ENCODE measurements at places on chromosomes 7 and 10. TPM values are rescaled to one million over a fixed set of nuclear protein-coding genes. Genes with fewer than 3 reads are reported as not detected.
A peak's percentile ranks its signal among the peaks of the same experiment; 100 is the strongest.

DNA sequence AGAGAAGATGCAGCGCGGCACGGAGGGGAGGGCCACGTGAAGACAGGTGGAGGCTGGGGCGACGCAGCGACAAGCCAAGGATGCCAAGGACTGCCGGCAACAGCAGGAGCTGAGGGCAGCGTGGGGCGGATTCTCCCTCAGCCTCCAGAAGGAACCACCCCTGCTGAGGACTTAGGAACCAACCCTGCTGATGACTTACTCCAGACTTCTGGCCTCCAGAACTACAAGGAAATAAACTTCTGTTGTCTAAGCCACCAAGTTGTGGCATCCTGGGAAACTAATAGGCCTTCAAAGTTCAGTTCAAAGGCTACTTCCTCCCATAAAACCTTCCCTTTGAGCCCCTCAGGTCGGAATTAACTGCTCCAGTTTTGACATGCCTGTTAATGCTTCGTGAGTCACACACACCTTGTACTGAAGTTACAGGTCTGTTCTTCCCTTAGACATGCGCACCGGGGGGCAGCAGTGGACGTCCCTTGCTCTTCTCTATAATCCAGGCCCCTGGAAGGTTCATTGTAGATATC lies 88.4 kb upstream of the RHEB start:
- DNase-seq: no peak

- DNase-seq: no peak
Measured at GRCh38 chr10:2944788-2945187, 122.6 kb upstream of the PFKP start.

DNA sequence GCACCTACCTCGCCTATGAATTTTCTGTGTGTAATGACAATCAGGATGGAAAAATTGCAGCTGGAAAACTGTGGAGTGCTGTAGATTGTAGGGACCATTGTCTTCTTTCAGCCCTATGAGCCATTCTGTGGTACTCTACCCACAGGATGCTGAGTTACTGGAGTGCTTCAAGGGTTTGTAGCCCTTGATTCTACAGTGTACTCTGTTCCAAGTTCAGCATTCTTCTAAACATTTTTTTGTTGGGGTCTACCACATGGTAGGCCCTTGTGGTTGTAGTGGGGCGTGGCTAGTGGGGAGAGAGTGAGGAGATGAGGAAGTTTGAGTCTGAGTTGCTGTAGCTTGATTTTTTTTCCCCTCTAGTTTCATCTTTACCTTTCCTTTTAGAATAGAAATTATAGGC lies 33.5 kb downstream of the REEP3 start:
- DNase-seq: peak; percentile 41

Gene OPALIN
- total RNA-seq: not detected

GRCh38 chr10:46236941-46237681 lies 49.7 kb upstream of the ANTXRL start:
- no peak for DNase-seq

DNA sequence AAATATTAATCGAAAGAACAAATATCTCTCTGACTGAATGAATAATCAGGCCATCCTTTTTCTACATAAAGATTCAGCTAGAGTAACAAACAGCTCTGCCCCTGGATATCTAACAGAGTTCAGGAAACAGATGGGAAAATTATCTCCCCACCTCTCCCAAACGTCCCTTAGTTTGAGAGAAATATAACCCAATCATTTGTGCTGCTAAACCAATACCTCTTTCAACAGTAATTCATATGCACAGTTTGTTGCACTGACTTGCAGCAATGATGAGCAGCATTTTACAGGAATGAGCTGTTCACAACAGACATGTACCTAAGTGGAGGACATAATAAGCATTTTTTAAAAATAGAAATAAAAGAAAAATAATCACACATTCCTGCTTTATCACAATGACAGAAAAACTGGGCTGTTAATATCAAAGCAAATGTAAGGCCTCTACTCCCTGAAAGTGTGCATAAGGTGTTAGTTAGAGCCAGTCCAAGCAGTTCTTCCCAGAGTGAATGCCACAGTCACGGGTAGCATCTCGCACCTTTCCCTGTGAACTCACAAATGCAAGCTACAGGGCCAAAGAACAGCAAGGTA lies 2.3 kb downstream of the CREB3L2 start:
- no peak for DNase-seq

GRCh38 chr7:139673230-139673629 lies 104.6 kb downstream of the HIPK2 start:
- no peak for DNase-seq

GRCh38 chr7:143316492-143316891 lies 581 bp downstream of the CLCN1 start:
- DNase-seq: no peak

DNA sequence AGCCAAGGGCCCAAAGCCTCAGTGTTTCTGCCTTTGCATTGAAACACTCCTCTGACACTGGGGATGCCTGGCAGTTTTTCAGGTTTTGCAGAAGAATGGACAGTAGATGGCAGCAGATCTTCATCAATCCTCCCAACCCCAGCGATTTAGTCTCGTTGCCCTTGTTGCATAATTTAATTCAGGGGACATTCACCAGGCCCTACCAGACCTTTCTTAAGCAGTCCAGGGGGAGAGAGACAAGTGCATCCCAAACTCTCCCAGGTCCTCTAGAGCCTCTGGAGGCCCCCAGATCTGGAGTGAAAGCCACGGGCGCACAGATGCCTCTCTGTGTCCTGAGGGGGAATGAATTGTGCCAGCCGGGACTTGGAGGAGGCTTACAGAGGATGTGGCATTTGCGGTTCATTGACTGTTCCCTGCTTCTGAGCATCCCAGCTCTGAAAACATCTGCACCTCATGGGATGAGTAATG lies 29.6 kb downstream of the MINDY4 start:
- DNase-seq: no peak

GRCh38 chr7:134828361-134828760 lies 48.9 kb downstream of the CALD1 start:
- DNase-seq: no peak

Gene KIAA1217
- total RNA-seq: 20.2 TPM
